AG20443 (cell line): ENCODE measurements at places on chromosomes 1 and 21.

GRCh38 chr1:44693159-44693558 is 18.6 kb downstream of the ARMH1 start:
- no peak for DNase-seq

- no peak for DNase-seq
These were observed 2.0 kb downstream of the AGO3 start for GRCh38 chr1:35932941-35933340.

GRCh38 chr1:205842229-205842628 is 7.7 kb downstream of the PM20D1 start:
- no peak for DNase-seq

DNA sequence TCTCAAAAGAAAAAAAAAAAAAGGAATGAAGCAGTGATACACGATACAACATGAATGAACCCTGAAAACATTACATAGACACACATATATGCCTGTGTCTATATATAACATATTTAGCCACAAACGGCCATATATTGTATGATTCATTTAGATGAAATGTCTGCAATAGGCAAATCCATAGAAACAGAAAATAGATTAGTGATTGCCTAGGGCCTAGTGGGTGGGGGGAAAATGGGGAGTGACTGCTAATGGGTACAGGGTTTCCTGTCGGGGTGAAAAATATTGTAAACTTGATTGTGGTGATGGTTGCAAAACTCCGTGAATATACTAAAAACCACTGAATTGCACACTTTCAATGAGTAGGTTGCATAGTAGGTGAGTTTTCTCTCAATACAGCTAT is 6.0 kb upstream of the H6PD start:
- no peak for DNase-seq

- DNase-seq, result peak; percentile 71
These were observed 34.4 kb downstream of the CAPZB start for GRCh38 chr1:19450811-19451515.

DNA sequence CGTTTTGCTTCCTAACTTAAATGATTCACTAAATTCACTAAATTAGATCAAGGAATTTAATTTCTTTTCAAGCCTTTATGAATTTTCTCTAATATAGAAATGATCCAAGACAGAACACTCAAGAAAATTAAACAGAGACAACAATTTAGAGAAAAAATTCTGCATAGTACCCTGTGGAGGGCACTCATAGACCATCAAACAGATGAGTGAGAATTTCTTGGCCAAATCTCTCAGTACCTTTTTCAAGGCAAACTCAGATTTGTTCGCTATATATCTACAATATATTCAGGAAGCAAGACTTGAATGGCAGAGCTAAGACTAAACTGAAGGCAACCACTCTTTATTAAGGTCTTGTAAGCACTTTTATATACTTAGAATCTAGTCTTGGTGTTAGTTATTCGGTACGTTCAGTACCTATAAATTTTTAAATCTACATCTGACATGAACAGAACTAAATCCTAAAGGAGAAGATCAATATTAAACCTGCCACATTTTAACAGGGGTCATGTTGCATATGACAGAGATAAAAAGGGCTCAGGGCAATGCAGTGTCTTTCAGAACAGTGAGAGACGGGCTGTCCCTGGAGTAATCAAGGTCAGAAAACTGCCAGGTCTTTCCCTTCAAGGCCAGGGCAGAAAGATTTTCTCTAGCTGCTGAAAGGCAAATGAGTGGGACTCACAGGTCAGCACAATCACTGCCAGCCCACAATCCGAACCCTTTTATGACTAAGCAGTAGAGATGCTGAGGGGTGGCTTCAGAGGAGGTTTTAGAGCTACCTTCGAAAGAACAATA is 118.8 kb upstream of the TMPRSS15 start:
- no peak for DNase-seq

GRCh38 chr1:20402585-20403422 is 83.2 kb downstream of the CAMK2N1 start:
- no peak for DNase-seq

GRCh38 chr21:42079939-42080787 is 9.0 kb downstream of the UMODL1 start:
- peak; percentile 65 for DNase-seq

- peak; percentile 29 for DNase-seq
These were observed 32.1 kb upstream of the CCDC190 start for GRCh38 chr1:162892906-162893611.

GRCh38 chr1:30919025-30919881 is 10.7 kb upstream of the SDC3 start:
- no peak for DNase-seq
